Adrenal gland (tissue), 19 donors: ENCODE measurements at places on chromosomes 3 and 15.
A peak's percentile ranks its signal among the peaks of the same experiment; 100 is the strongest.

- no peak for DNase-seq
These were observed 304.2 kb upstream of the CTNNB1 start for GRCh38 chr3:40895109-40895508.

DNA sequence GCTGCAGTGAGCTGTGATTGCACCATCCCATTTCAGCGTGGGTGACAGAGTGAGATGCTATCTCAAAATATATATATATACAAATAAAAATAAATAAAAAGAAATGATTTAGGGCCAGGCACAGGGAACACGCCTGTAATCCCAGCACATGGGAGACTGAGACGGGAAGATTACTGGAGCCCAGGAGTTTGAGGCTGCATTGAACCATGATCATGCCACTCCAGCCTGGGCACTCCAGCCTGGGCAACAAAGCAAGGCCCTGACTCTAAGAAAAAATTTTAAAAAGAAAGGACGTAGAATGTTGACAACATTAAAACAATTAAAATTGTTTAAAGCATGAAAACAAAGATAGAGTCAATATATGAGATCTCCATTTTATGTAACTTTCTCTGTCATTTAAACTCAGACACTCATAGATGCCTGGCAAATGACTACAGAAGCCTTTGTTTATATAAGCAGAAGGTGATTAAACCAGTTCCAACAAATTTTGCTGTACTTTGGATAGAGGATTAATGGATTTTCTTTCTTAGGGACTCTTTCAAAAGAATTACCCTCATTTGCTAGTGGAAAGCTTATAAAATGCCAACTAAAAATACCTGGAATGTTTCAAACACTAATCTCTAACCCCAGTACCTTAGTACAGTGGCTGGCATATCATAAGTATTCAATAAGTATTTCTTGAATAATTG, 10.7 kb upstream of the TRPM7 start:
- no peak for DNase-seq

DNA sequence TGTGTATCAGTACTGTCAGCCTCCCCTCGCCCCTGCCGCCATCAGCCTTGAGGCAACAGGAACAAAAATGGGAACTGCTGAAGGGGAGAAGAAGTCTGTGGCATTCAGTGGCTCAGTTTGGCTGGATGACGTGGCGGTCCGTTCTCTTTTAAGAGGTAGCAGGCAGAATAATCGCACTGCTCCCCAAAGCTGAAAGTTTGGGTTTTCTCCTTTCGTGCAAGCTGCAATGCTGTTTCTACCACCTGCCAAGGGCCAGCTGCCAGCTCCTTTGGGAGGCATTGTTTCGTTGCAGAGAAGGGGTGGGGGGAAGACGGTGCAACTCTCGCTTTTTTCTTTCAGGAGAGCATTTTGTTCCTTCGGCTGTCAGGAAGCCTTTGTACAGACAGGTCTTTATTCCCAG, 369.6 kb upstream of the RORA start:
- no peak for DNase-seq

DNA sequence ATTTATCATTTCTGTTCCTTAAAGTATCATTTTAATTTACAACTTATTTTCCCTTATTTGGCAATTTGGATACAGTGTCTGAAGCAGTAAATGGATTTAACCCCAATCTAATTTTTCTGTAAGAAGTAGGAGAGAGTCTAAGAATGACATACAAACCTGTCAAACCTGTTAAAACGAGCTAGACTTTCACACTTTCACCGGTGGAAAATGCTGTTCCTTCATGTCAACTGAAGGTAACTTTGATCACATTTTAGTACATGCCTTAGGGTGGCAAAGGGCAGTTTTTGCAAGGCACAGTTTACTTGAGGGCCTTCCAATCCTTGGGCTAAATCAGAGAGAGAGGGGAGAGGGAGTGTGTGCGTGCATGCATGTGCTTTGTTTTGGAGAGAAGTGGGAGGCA, 221.4 kb downstream of the THSD4 start:
- no peak for DNase-seq

DNA sequence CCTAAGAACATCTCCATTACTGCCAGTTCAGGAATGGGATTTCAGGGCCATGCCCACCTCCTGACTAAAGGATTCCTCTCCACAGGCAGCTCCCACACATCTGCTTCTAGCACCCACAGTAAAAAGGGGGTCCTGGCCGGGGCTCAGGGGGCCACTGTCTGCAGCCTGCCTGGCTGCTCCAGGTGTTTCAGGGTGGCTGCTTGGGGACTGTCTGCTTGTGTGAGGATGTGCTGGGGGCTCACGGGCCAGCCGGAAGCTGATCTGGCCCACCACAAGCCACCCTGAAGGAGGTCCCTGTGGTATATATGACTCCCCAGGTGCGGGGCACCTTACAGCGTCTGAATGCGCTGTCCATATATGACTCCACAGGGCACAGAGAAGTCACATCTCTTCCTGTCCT, 135.4 kb downstream of the NSMCE3 start:
- DNase-seq = peak; percentile 8

DNA sequence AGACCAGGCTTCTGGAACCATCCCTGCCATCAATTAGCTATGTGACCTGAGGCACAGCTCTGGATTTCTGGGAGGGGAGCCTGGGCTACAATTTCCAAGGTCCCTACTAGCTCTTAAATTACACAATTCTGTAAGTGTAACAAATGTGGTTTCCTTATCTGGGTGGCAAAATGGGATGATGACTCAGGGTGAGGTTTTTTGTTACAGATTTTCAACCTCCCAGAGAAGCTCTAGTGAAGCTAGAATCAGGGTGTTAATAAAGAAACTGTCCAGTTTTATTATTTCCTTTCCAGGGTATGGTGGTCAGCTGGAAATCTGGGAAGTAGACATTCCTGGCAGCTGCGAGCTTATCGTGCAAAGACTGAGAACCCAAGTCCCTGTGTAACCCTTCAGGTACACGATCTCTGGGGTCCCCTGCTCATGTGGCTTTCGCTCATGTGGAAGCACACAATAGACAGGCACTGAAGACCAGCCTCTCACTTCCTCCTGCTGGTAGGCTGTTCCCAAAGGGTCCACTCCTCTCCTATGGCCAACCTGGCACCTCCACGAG, 7.3 kb downstream of the RAB27A start:
- DNase-seq = peak; percentile 75

GRCh38 chr15:93345981-93346380, 257.0 kb upstream of the RGMA start:
- DNase-seq = no peak

GRCh38 chr15:48494631-48495030, 150.9 kb downstream of the FBN1 start:
- no peak for DNase-seq

DNA sequence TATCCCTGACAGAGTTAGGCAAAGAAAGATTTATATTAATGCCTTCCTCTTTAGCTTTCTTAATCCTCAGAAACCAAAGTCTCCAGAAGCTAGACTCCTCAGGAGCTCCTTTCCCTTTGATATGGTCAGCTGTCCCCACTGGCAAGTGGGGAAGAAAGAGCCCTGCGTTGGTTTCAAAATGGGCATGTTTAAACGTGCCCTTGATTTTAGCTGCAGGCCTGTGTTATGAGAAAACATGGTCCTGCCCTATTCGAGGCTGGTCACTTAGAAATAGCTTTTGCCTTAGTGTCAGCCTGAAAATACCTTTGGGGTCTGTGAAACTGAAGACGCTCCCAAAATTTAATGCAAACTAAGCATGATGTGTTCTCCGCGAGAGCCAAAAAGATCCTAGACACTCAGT, 135.5 kb upstream of the RARB start:
- DNase-seq = no peak

DNA sequence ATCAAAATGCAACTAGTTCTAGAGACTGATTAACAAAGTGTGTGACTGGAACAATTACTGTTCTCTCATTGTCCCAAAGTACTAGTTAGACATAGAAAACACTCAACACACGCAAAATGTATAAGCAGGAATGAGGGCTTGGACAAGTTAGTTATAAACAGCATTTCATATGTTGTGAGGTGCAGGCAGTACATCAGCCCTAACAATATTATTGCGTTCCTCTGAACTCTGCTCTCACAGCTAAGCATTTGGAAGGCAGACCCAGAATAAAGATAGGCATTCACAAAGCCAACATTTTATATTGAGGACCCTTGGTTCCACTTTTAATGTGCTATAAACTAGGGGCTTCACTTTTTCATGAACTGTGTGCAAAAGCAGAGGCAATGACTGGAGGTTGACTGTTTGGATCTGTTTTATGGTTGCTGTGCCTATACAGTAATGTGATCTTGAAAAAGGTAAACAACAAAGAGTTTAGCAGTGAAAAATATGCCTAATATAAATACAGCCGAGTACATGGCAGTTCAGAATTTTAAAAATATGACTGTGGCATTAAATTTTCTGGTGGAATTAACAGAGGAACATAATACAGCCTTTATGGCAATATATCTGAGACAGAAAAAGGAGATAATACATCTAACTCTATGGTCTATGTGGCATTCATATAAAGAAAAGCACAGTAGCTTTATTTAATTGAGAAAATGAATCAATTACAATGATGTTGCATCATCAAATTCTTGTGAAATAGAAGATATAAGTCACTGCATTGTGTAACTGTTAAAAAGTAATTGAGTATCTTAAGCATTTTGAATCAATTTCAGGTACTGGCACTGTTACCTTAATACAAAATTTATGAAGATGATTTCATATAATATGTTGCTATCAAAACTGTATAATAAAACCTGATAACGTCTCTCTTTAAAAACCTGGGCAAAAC, 80.0 kb upstream of the SKOR1 start:
- DNase-seq = no peak

DNA sequence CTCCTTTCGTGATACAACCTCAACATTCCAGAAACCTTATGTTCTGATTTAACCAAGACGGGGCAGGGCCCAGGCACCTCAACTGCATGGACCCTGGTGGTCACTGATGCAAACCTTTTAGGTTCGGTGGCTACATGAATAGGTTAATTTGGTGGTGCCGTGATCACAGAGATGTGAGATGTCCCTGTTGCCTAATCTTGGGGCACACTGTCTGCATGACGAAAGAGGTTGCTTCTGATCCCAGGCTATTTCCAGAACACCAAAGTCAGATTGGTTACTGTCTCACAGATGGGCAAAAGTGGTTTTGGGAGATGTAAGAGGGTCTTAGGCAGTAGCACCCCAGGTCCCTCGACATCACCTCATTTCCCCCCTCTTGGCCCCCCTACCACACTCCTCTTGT, 4.0 kb upstream of the CCR1 start:
- DNase-seq = no peak

DNA sequence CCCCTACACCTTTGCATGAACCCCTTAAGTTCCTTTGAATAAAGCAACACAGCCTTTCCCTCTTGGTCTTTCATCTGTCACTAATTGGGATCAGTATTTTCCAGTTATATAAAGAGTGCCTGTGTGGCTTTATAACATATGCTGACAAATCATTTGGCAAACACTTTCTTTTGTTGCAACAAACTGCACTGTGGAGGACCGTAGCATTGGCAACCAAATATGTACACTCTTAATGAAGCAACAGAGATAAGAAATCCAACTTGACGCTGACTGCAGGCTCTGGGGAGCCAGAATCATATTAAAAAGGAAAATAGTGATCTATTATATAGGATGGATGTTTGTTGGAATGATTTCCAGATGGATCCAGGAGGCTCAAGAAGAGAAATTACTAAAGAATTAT, 120.1 kb upstream of the PRICKLE2 start:
- DNase-seq = peak; percentile 29

- no peak for DNase-seq
These were observed 809 bp downstream of the NDUFAF3 start for GRCh38 chr3:49022688-49023171.

DNA sequence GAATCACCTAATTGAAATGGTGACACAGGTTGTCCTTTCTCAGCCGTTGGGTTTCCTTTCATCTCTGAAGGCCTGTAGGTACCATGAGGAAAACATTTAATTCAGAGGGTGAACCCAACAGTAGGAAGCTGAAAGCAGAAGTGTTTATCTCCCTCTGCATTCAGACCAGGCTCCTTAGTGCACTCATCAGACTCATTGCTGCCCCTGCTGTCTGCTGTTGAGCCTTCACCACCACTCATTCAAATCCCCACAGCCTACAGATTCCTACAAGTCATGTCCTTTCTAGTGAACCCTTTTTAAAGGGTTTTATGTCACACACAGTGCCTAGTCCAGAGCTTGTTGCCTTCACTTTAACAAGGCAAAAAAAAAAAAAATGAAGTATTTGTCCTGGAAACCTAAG, 13.4 kb downstream of the WDR48 start:
- no peak for DNase-seq

- DNase-seq = no peak
These were observed 305.3 kb downstream of the EPHB1 start for GRCh38 chr3:135100366-135100765.

DNA sequence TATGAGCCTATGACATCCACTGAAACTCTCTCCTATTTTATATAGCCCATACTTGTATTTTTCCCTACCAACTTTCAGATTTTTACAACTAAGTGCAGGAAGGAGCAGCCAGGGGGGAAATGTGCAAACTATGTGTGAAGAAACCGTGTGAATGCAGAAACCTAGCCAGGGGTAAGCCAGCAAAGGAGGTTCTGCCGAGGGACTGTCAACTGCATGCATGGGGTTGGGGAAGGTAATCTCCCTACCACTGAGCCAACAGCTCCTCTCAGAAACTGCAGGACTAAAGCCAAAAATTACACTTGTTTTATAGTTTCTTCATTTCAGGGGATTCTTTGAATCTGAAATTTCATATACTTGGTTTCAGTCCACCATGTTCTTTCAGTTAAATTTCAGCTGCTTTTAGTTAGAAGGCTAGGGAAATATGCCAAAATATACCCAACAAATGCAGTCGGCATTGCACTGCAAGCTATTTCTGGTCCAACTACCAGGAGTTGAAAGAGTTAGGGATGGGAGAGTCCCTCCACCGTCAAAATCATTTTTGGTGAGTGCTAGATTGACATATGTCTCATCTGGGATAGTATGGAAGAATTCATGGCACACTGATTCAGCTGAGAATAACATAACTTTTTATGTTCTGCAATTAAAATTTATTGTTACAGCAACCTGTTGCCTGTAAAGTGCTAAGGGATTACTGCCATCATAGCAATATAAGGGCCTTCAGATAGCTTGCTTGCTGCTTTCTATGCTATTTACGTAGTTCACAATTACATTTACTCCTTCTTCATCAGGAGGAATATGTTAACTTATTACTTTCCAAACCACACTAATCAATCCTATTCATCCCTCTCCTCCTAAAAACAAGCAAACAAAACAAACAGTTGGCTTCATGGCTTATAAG, 904.2 kb downstream of the ROBO1 start:
- DNase-seq = no peak

GRCh38 chr15:100116416-100117190, 225.2 kb downstream of the ADAMTS17 start:
- peak; percentile 39 for DNase-seq

GRCh38 chr3:151224268-151224866, 21.4 kb upstream of the GPR171 start:
- DNase-seq = no peak

DNA sequence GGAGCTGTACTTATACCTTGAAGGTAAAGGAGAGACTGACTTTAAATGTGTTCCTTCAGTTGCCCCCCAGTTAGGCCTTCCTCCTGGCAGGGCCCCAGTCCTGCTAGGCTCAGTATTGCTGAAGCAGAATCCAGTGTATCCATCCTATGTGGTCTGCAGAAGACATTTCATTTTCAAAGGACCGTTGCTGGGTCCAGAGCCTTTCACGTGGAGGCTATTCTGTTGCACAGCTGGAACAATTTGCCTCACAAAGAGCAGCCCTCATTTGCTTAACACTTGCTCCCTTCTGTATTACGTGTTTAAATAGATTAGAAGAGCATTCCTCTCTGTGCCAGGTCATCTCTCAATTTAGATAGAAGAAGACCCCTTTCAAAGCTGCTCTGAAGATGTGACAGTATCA, 78.9 kb upstream of the CFAP20DC start:
- no peak for DNase-seq

- DNase-seq = no peak
These were observed 32.8 kb upstream of the FAM107A start for GRCh38 chr3:58609990-58610389.

- no peak for DNase-seq
These were observed 168.5 kb upstream of the DCBLD2 start for GRCh38 chr3:99069973-99070372.
